Activated T-helper 17 cell treated with anti-CD3 and anti-CD28 coated beads, Interleukin-2, amount 50 U/mL, for 72 hours (primary cell): ENCODE measurements at places on chromosomes 2 and 18. TPM values are rescaled to one million over a fixed set of nuclear protein-coding genes. Genes with fewer than 3 reads are reported as not detected.
A peak's percentile ranks its signal among the peaks of the same experiment; 100 is the strongest.

CNTNAP5 gene
- total RNA-seq: not detected

OSBPL6 gene
- 0.77 TPM for total RNA-seq

VWA3B gene
- not detected for total RNA-seq

GPR39 gene
- total RNA-seq: not detected

SCYGR4 gene
- not detected for total RNA-seq

DNA sequence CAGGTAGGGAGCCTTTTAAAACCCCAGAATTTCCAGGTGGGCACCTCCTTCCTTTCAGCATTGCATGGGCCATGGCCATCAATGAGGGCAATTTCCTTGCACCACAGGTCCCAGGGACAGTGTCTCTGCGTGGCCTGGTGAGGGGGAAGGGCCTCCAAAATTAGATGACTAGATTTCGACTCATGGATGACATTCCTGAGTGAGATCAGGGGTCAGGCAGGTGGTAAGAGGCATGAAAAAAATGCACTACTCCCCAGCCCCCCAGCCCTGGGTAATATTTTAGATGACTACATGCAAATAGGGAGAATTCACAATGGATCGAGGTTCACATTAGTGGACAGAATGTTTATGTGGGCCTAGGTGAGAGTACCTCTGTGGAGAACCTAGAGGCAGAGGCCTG lies 19.0 kb upstream of the IGFBP5 start:
- no peak for ATAC-seq

- ATAC-seq: peak; percentile 14
Measured at GRCh38 chr2:11865378-11865777, 118.9 kb downstream of the LPIN1 start.

DNA sequence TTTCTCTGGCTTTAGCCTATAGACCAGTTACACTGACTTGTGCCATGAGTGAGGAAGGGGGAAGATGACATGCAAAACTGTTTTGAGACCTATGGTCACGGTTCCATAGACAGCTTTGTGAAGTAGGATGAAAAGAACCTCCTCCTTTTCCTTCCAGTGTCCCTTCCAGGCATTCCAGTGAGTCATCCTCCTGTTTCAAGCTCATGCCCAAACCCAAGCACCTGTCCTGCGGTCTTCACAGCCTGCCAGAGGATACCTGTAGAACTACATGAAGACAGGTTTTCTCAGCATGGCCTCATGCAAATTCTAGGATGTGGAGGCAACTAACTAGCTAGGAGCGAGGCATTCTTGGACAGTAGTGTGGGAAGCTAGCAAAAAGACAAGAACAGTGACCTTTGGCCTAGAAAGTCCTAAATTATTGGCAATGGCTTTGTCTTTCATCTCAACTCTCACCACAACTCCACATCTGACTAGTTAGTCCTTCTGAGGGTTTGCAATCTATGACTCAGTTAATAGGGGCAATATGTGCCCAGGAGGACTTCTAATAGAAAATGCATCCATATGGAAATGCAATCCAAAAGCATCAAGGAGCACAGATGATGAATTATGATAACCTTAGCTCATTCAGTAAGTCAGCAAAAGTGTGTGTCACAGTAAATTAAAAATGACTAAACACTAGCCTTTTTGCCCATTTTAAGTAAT lies 154.7 kb downstream of the RBM43 start:
- no peak for ATAC-seq

DNA sequence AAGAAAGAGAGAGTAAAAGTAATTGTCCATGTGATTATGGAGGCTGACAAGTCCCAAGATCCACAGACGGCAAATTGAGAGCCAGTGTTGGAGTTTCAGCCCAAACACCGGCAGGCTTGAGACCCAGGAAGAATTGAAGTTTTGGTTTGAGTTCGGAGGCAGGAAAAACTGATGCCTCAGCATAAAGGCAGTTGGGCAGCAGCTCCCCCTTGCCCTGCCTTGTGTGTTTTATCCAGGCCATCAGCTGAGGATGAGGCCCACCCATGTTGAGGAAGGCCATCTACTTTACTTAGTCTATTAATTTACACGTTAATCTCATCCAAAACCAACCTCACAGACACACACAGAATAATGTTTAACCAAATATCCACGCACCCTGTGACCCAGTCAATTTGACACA lies 64.6 kb upstream of the SERPINE2 start:
- ATAC-seq: no peak

DNA sequence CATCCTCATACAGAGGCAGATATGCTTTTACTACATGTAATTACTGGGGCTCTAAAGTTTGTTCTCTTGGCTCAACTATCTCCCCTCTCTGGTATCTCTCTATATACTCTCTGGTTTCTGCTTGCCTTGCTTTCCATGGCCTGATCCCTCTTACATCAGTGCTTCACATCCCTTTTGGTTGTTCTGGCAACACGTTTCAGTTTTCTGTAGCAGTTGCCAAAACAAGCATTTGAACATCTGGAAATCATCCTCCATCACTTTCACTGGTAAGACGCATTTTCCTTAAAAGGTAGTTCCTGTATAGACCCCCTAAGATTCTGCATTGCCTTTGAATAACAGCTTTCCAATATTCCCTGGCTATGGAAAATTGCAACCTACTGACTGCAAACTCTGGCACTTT lies 25.9 kb downstream of the COL5A2 start:
- no peak for ATAC-seq

DNA sequence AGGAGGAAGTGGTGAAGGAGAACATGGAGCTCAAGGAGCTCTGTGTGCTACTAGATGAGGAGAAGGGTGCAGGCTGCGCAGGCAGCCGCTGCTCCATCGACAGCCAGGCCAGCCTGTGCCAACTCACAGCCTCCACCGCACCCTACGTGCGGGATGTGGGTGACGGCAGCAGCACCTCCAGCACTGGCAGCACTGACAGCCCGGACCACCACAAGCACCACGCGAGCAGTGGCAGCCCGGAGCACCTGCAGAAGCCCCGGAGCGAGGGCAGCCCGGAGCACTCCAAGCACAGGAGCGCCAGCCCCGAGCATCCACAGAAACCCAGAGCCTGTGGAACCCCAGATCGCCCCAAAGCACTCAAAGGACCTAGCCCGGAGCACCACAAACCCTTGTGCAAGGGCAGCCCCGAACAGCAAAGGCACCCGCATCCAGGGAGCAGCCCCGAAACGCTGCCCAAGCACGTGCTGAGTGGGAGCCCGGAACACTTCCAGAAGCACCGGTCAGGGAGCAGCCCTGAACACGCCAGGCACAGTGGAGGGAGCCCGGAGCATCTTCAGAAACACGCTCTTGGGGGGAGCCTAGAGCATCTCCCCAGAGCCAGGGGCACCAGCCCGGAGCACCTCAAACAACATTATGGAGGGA lies 9.0 kb downstream of the CCDC85A start:
- no peak for ATAC-seq

DNA sequence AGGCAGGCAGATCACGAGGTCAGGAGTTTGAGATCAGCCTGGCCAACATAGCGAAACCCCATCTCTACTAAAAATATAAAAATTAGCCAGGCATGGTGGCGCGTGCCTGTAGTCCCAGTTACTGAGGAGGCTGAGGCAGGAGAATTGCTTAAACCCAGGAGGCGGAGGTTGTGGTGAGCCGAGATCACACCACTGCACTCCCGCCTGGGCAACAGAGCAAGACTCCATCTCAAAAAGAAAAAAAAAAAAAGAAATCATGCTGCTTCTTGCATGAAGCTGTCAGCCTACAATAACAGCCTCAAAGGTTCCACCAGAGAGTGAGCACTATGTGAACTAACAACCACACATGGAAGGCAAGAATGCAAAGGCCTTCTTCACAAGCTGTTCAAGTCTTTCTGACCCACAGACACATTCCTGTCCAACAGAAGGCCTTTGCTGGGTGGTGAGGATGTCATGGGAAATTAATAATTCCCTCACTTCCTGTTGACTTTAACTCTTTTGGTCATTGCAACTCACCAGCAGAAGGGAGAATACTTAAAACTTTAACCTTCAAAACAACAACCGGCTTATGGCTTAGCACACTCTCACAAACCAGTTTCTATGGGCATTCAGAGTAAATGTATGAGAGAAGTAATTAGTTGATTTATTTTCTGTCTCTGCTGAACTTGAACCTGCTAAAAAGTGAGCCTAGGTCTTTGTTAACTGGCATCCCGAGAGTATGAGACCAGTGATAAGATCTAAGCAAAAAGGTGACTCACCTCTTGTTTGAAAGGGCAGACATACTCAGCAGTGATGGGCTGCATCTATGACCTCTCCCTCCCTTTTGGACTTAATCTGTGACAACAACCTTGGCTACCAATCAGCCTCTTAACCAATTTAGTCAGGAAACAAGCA lies 11.8 kb downstream of the PLEKHM3 start:
- peak; percentile 82 for ATAC-seq

- ATAC-seq: no peak
Measured at GRCh38 chr2:135586148-135586547, 54.9 kb downstream of the R3HDM1 start.
